ENCODE measurements at places on chromosomes 16 and 17.

GRCh38 chr17:15649861-15650421 is 30.4 kb upstream of the FBXW10B start:
- DNase-seq = no peak

DNA sequence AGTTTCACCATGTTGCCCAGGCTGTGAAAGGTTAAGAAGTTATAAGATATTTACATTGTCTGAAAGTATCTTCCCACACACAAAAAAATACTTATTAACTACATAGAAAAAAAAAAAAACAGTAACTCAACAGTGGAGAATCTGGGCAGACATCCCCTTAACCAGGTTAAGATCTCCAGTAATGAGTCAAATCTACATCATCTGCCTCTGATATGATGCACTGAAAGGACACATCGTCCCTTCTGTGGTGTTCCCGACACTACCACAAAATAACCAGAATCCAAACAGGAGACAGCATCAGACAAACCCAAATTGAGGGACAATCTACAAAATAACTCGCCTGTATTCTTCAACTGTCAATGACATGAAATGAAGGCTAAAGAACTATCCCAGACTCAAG is 40.0 kb downstream of the CMTM4 start:
- DNase-seq = no peak

GRCh38 chr16:12124742-12125141 is 148.2 kb downstream of the SNX29 start:
- DNase-seq = no peak

DNA sequence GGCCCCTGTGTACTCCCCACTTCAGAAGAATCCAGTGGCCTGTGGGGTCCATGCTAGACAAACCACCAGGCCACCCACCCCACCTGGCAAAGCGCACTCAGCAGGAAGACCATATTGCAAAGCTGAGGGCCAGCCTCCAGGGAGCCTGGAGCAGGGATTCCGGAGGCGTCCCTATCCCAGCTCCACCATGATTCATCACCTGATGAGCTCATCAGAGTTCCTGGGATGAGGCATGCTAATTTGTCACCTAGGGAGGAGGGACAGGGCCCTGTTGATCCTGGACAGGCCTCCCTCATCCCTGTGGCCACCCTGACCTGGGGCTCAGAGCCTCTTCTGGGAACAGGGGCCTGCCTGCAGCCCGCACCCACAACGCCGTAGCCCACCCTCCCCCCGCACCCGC is 131.6 kb upstream of the PLCG2 start:
- DNase-seq = no peak

- no peak for DNase-seq
Observed at GRCh38 chr17:15408803-15409202, 58.6 kb downstream of the CDRT4 start.

Measured in CMK (cell line).